ENCODE measurements at places on chromosomes 12 and 14.

GRCh38 chr12:90576707-90577106 is 378.3 kb downstream of the CCER1 start:
- DNase-seq = no peak

GRCh38 chr14:99262977-99263448 is 9.0 kb downstream of the BCL11B start:
- DNase-seq = no peak

DNA sequence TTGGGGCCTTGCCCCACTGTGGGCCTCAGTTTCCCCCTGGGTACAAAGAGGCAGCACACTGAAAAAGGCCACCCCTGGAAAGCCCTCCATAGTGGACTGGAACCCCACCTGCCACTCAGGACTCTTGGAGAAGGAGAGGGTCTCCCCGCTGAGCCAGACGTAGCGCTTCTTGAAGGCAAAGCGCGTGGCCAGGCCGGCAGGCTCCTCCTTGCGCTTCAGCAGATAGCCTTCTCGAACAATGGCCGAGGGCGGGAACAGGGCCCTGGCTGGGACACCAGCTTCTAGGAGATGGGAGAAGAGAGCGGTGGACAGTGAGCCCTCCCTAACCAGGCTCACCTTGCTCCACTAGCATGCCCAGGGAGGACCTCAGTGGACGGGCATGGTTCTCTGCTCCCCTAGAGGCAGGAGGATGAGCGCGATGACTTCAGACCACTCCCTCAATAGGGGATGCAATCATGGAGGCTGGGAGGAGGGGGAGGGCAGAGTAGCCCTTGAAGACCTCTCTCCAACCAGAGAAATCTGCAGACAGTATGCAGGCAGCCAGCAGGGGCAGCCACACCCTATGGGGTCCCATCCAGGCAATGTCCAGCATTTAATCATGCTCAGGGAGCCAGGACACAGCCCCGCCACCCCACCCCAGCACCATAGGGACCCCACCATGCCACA is 29.8 kb downstream of the RASAL1 start:
- DNase-seq = no peak

DNA sequence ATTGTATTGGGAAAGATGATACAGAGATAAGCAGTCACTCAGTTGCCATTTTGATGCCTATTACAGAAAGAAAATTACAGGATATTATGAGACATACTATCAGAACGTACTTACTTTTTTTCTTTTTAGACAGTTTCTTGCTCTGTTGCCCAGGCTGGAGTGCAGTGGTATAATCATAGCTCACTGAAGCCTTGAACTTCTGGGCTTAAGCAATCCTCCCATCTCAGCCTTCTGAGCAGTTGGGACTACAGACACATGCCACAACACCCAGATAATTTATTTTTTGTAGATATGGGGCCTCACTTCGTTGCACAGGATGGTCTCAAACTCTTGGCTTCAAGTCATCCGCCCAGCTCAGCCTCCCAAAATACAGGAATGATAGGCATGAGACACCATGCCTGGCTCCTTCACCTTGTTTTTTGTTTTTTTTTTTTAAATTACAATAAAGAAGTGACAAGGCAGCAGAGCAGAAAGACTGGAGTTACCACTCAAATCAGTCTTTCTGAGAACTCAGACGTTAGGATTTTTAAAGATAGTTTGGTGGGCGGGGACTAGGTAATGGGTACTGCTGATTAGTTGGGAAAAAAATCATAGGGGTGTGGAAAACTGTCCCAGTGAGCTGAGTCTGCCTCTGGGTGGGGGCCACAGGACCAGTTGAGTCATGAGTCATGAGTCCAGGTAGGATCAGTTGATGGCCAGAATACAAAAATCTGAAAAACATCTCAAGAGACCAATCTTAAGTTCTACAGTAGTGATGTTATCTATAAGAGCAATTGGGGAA is 11.5 kb upstream of the CPM start:
- peak; percentile 58 for DNase-seq

DNA sequence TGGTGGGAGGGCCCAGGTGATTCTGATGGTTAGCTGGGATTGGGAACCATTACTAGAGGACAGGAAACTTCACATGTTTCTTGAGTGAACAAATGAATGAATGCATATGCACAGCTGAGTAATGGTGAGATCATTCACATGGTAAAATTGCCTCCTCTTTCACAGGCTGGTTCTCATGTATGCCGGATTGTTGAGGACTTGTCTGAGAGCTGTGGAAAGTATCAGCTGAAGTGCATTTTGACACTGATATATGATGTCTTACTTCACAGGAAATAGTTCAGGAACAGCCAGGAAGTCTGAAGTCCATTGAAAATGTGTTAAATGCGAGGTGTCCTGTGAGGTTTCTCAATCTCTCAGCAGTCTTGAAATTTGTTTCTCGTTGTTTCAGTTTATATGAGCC is 77.6 kb upstream of the DACT1 start:
- DNase-seq = no peak

DNA sequence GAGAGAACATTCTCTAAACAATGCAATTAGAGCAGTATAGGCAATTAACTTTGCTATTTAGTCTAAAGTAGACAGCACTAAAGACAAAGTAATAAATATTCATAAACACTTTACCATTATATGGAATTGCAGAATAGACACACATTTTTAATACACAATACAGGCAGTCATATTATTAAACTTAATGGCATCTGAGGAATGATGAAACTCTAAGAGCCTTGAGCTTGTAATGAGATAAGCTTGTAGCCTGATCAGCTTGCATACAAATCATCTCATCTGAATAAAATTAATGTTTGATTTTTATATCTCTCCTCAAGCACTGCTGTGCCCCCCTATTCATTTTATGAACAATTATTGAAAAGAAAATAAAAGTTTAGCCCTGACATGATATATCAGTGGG is 107.6 kb downstream of the MGAT4C start:
- DNase-seq = no peak

DNA sequence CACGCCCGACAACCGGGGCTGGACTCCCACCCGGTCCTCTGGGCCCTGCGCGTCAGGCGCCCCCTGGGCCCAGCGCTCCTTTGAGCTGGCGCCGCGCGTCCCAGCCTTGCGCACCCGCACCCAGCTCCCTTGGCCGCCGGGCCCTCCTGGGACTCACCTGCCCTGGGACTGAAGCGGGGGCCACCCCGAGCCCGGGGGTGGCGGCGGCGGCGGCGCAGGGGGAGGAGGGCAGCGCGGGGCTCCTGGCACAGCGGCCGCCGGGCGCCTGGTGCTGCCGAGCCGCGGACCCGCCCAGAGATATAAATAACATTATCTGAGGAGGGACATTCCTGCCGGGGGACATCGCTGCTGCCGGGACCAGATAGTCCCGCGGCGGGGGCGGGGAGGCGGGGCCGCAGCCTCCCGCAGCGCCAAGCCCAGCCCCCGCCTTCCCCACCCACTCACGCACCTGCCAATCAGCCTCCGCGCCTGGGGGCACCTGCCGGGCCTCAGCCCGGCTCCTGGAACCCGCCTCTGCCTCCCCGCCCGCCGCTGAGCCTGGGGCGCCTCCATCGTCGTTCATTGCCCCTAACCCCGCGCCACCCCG is at the start of gene SPTB:
TSS of gene SPTB (minus strand) at position 273 of the 586 bp plus-strand sequence. CDS start 56,813 bp downstream, outside the sequence.
- DNase-seq = peak; percentile 71

GRCh38 chr14:68127166-68127565 is 307.6 kb downstream of the RAD51B start:
- DNase-seq = no peak

DNA sequence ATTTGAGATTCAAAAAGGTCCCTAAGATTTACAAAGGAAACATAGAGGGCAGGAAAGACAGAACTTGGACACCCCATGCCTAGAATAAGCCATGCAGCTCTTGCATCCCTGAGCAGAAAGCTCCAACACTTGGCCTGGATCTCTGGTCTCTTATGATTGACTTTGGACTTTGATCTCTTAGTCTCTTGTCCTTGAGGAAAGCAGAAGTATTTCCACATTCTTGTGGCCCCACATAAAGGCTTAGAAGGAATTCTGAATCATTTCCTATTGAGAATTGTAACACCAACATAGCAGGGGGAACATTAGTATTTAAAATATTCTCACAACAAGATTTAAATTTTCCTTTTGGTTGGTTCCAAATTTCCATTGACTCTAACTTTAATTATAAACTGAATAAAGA is 283.7 kb upstream of the PRKD1 start:
- no peak for DNase-seq

DNA sequence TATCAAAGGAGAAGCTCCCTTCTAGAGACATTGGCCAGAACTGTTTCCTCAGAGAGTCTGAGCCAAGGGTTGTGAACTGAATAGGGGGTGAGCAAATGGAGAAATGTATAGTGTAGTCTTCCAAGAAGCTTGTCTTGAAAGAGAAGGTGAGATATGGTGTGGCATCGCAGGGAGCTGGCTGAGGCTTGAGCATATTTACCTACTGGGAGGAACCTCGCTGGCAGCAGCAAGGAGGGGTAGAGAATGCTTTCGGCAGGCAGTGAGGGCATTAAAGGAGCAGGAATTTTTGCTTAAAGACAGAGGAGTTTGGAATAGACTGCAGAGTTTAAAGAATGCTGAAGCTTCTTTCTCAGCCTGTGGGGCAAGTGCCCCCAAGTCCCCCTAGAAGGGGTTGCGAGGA is 59.3 kb upstream of the PRMT8 start:
- DNase-seq = no peak

DNA sequence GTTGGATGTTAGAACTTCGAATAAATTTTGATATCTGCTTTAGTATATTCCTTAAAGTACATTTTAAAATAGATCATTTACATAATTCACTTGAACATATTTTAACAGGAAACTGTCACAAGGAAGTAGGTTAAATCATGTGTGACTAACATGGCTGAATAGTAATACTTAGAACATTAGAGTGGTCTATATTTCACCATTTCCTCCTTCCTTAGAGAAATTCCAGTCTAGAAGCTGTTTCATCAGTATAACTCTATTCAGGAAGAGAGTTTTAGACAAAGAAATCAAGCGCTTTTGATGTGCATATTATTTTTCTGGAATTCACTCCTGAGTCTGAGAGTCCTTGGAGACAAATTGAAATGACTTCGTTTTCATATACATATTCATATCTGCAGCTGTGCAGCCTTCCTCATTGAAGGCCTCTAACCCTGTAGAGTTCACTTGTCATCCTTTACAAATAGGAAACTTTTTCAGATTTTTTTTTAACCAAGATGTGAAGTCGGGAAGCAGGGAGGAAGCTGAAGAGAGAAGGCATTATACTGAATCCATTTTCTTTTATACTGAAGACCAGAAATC is 28.4 kb downstream of the IRAK3 start:
- DNase-seq = no peak

- no peak for DNase-seq
These were observed 2.4 kb upstream of the GPRC5D start for GRCh38 chr12:12954356-12954755.

GRCh38 chr12:52537101-52537500 is 15.8 kb downstream of the KRT71 start:
- no peak for DNase-seq

DNA sequence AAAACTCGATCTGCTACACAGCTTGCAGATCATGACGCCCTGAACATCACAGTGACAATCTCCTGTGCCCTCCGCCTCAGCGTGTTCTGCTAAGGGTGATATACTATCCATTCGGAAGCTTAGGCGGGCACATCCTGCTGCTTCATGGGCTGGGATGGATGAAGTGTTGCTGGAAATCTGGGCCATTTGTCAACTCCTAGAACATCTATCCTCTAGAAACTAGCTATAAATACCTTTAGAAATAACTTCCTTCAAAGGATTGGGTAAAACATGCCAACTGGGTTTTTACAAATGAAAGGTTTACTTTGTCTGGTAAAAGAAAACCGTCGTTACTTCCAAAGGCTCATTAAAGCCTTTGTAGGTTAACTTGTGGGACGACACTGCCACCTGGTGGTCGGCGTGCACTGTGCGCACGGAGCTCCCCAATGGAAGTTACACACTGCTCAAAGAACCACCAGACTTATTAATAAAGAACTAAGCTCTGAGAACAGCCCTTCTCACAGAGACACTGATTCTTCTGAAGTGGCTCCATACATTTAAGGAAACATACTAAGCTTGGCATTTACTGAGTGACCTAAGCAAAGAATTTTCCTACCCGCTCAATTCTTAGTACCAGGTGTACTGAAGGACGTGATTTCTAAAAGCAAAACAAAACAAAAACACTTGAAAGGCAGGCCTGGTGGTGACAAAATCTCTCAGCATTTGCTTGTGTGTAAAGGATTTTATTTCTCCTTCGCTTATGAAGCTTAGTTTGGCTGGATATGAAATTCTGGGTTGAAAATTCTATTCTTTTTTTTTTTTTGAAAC is 21.6 kb upstream of the CACNA2D4 start:
- DNase-seq = peak; percentile 84

GRCh38 chr14:69234106-69234505 is 25.9 kb upstream of the GALNT16 start:
- DNase-seq = no peak
